ENCODE measurements at places on chromosomes 7 and 10.

GRCh38 chr7:110144599-110144998 lies 946.3 kb upstream of the LRRN3 start:
- no peak for DNase-seq

- DNase-seq, result no peak
Measured at GRCh38 chr10:90462749-90463470, 394.9 kb downstream of the HTR7 start.

DNA sequence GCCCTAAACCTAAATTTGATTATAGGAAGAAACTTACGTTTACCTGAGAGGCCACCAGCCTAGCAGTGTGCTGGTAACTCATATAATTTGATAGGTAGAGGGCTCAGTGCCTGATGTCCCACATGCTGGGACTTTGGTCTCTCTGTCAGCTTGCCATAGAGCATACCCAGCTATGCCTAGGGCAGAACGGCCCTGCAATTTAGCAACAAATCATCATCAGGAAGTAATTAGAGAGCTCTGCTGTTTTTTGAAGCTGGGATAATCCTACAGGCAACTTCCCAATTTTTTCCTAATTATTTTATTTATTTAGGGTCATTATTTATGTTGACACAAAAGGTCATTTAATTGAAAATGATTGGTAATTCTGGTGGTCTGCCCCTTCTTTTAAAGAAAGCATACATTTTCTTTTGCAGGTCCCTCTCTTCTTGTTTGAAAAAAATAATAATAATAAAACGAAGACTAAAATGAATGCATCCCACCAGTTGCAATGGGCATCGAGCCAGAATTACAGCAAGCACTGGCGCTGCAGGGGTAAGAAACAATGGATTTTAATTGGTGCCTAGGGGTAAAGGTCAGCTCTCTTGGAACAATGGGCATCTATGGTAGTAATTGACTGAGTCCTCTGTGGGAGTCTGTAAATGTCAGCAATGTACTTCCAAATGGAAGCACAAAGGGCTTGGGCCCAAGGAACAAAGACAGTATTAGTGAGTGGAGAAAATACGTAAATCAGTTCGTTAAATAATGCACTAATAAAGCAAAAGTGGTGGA lies 348.0 kb downstream of the SORCS1 start:
- DNase-seq, result no peak

- no peak for DNase-seq
Measured at GRCh38 chr7:18013936-18014335, 13.7 kb downstream of the PRPS1L1 start.

DNA sequence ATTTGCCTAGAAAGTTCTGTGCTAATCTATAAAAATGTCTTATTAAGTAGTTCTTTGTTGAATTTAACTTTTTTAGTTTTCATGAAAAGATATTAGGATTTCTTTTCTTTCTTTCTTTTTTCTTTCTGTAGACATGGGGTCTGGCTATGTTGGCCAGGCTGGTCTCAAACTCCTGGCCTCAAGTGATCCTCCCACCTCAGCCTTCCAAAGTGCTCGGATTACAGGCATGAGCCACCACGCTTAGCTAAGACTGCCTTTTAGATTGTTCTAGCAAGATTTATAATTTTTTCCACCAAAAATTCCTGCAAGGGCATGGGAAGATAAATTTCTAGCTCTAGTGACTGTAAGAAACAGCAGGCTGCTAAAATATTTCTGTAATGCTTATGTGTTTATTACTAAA lies 140.5 kb downstream of the WDR37 start:
- DNase-seq, result no peak

GRCh38 chr7:17380736-17381662 lies 82.5 kb downstream of the AHR start:
- DNase-seq, result no peak

DNA sequence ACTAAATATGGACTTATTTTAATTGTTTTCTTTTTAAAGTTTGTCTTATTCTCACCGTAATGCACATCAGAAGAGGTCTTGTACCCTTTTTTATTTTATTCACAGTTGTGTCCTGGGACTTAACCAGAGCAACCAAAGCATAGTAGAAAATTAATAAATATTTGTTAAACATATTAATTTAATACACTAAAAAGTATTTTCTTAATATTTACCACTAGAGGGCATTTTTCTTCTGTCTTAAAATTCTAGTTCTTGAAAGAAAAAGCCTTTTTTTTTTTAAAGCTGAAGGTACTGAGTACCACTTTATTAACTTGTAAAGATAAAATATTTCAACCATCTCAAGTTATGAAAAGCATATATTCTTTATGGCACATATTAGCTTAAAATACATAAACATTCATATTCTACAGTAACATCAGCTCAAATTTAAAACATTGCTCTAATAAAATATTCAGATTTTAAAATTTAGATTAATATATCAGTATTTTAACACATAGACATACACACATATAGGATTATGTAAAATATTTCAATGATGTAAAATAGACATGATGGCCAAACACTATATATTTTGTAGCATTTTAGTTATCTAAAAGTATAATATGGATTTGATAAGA lies 260.4 kb downstream of the SEMA3A start:
- DNase-seq, result no peak

- no peak for DNase-seq
Measured at GRCh38 chr7:146670532-146670931, 553.9 kb downstream of the CNTNAP2 start.

- no peak for DNase-seq
Measured at GRCh38 chr7:120724955-120725354, 133.0 kb downstream of the TSPAN12 start.

DNA sequence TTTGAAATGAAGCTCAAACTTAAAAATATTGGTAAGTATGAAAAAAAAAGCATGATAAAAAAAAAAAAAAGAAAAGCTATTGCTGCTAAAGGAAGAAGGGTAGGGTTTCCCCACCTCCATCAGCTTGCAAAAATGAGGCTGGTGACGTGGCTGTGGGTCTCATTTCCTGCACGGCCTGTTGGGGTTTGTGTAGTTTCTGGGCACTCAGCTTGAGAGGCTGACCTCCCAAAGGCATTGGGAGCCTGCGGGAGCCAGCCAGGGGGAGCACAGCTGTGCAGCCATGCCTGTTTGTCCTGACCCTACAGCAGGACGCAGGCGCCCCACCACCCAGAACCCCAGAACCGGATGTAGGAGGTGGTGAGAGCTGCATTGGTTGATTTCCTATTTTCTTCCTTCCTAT lies 48.8 kb upstream of the CARD11 start:
- DNase-seq, result no peak

DNA sequence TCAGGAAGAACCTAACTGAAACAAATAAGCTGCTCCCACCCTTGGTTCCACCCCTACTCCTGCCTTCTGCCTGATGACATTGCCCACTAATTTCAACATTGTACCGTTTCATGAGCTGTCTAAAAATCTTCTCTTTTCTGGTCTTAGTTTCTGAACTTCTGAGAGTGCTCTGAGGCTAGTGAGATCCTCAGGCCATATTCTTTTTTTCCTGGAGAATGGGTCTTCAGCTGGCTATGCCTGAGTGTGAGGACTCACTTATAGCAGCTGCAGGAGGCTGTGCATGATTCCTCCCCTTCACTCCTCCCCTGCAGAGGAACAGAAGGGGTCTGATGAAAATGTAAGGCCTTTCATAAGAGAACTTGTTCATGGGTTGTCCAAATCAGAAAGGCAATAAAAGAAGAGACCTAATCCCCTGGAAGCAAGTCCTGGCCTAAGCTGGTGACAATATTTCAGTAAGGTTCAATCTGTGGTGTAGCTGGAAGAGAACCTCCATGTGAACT lies 11.1 kb downstream of the HOXA4 start:
- no peak for DNase-seq

GRCh38 chr7:117036053-117036669 lies 82.9 kb downstream of the ST7 start:
- DNase-seq, result no peak

DNA sequence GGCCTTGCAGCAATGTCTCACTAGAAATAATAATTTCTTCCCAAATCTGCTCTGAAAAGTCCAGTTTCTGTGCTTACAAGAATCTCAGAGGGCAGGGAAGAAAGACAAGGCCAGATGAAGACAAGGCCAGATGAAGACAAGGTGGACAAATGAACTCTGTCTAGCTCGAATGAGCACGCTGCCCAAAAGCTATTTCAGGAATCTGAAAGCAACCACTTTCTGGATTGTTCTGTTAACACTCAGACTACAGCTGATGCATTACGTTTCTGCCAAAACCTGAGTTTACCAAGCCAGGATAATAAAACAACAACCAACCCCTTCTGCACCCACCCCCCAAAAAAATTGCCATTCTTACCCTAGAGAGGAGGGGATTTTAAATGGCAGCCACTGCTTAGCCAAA lies 1073.6 kb downstream of the SORCS3 start:
- no peak for DNase-seq

DNA sequence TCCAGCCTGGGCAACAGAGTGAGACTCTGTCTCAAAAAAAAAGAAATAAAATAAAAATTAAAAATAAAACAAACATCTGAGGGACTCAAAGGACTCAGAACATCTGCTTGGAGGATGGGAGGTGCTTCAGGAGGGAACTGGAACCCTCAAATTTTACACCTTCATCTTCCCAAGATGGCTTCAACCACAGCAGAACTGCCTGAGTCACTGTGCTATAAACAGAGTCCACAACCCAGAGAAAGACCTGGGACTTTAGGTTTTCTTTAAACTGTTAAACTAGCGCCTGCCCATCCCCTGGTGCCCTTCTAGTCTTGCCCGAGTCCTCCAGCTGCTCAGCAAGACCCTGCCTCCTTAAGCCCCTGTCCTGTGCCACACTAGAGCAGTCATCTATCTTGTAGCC lies 40.8 kb downstream of the RGS10 start:
- no peak for DNase-seq

All from KG1 (cell line).